ENCODE measurements at places on chromosomes 16 and 17.

DNA sequence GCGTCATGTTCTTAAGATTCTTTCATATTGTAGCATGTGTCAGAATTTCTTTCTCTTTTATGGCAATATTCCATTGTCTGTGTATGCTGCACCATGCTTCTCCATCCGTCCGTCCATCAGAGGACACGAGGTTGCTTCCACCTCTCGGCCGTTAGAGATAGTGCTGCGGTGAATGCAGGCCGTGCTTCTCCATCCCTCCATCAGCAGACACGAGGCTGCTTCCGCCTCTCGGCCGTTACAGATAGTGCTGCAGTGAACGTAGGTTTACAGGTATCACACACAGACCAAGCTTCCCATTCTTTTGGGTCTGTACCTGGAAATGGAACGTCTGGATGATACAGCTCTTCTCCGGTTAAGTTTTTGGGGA lies 113.5 kb downstream of the CMIP start:
- no peak for DNase-seq

GRCh38 chr16:50469121-50469743 lies 79.0 kb upstream of the NKD1 start:
- DNase-seq = no peak

DNA sequence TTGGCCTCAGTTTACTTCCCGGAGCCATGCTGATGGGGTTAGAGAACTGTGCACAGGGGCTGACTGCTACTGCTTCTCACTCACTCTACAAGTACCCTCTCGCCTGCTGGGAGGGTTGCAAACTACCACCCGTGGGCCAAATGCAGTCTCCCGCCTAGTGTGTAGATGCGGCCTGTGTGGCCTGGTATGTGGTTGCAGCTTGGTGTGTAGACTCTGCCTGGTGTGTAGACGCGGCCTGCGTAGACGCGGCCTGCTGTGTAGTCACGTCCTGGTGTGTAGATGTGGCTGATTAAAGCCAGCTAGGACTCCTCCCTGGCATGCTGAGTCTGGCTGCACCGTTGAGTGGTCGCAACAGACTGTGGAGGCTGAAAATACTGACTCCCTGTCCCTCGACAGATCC lies 7.3 kb downstream of the CANT1 start:
- DNase-seq = no peak

DNA sequence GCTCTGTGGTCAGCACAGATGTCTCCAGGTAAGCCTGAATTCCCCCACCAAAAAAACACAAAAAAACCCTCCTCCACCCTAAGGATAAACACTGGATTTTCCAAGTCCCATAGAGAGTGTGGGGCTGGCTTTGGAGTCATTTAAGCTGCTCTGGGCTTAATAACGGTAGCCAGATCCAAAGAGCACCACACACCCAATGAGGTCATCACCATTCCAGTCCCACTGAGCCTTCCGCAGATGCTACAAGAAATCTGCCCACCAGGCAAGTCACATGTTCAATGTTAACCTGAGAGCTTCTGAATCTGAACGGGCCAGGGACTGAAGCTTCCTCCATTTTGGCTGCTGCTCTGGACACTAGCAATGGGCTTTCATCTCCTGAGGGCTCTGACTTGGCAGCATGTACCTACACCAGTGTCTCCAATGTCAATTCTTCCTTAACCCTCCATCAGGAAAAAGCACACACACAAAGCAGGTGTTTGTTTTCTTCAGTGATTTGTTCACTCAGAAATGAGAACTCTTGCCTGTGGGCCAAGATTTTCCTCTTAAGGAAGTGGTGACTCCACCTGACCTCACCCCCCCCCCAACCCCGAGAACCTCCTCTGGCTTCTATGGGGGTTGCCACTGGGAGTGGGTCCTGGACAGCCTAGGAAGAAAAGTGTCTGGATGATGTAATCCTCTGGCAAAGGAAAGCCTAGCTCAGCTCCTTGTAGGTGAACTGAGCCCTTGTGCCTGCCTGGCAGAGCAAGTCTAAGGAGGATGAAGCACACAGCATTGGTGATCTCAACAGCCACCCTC lies 220.1 kb downstream of the FOXL1 start:
- DNase-seq = no peak

DNA sequence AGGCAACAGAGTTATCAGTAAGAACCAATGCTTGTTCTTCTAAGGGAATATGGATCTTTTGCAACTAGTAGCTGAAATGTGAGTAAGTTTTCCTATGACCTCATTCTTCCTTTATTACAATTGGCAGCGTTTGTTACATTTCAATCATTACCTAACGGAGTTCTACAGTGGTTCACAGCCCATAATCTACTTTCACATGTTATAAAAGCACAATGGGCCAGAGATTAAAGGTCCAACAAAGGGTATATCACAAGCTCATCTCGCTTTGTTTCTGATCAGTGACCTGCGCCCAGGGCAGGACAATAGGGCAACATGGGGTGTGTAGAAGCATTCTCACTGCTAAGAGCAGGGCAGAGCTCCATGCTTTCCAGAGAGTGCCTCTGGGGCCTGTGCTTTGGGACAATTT lies 279.9 kb upstream of the DYNLRB2 start:
- no peak for DNase-seq

GRCh38 chr16:85005285-85006069 lies 5.9 kb downstream of the ZDHHC7 start:
- no peak for DNase-seq

GRCh38 chr17:41800601-41801373 lies 11.0 kb downstream of the P3H4 start:
- DNase-seq = no peak

- DNase-seq = no peak
Observed at GRCh38 chr17:50252781-50253180, 21.5 kb upstream of the TMEM92 start.

DNA sequence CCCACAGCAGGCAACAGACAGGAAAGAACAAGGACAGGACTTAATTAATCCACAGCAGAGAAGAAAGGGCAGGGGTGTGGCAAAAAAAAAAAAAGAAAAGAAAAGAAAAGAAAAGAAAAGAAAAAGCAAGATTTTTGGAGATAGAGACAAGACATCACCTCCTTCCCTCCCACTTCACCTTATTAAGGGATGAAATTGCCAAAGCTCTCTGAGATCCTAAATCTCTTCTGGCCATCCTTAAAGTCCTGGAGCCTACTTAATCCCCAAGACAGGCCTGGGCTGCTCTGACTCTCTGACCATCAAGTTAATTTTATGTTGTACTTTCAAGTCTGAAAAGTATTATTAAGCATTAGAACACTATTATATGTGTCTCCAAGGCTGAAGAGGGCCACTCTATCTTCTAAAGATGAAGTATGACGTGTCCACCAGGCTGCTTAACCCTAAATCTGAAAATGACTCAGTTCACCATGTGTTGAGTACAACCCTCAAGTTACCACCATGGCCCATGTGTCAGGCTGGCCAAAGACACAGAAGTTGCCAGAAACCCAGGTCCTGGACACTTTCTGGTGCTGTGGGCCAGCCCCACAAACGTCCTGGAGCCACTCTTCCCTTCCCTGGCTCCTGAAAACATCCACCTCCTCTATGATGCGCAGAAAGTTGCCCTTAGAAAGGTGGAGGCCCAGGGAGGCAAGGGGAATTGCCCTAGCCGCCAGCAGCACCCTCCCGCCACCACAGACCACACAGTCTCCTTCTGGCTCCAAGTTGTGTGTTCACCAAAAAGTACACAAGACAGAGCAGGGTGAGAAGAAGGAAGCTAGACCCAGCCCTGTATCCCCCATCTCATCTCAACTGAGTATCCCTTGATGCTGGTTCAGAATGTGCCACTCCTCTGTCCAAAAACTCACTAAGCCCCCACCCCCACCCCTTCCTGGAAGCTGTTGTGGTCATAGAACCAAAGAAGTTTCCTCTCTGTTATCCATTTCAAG lies 2.7 kb downstream of the SOCS1 start:
- DNase-seq = no peak

- no peak for DNase-seq
Observed at GRCh38 chr17:8611619-8612298, 18.8 kb downstream of the MYH10 start.

DNA sequence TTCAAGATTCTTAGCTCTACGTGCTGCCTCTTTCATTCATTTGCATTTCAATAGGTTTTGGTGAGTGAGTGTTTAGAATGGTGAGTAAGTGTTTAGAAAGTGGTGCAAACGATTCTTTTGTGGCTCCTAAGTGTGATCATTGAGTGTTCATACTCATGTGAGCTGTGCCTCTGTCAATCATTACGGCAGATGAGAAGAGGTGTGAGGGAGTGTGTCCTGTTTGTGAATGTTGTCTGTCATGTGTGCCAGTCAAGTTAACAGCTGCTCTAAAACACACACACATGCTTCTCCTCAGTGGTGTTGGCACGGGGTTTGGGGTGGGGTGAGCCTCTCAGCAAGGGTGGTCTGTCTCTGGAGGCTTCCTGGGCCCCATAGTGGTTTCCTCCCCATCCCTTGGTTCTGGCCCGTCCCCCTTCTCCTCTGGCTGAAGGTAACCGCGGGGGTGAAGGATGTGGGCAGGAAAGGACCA lies 11.4 kb downstream of the MYL4 start:
- DNase-seq = no peak

GRCh38 chr16:67236563-67237395 lies 9.8 kb downstream of the TMEM208 start:
- no peak for DNase-seq

GRCh38 chr17:46719891-46720290 lies 98.6 kb downstream of the WNT3 start:
- no peak for DNase-seq

DNA sequence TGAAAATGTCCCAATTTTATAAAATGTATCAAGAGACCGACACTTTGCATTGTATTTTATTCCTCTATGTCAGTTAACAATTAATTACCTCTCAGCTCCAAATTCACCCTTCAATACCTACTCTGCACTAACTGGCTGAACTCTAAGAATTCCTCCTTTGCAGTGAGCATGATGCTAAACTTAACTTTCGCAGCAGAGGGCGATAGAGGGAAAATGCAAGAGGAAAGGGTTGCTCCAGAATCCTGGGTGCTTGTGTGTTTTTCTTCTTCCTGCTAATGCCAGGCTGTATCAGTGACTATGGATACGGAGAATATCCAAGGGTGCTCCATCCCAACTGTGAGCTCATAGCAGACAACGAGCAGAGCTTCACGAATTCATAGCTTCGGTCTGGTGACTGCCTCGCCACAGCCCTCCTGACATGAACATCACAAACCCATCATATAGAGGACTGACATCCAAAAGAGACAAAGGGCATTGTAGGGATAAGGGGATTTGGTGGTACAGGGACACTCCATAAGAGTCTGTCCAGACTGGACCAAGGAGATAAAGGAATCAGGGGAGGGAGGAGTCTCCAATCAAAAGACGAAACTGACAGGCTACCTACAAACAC lies 172.9 kb downstream of the STX8 start:
- DNase-seq = no peak

DNA sequence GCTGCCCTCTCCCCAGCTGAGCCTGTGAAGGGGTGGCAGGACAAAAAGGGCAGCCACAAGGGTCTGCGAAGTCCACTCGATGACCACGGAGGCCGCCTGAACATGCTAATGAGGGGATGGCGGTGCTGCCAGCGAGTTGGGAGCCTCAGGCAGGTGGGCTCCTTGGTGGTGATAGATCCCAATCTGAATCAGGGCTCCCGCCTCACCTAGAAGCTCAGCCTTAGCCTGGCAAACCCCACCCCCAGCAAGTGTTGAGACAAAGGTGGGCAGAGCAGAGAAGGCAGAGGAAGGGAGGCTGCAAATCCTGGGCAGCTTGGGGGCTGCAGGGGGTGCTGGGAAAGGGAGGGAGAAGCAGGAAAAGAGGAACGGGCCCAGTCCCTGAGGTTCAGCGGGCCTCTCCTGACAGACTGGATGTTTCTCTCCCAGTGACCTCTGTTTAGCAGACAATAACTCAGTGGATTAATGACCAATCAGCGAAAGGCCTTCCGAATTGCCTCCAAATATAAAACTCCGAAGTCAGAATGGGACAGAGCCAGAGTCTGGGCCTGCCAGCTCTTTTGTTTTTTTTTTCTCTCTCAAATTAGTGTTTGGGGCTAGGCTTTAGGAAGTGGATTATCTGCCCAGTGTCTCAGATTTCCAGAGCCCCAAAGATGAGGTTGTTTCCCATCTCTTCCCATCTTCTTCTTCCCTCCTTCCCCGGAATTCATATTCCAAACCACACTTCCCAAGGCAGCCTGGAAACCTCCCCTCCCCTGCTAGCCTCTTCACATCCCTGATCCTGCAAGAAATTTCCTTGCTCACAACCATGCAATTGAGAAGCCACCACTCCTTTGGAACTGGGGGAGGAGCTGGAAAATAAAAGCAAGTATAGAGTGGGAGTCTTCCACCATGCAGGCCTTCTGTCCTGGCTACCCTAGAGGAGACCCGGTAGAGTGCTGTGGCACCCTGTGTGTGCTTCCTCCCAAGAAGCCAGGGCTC lies 15.2 kb upstream of the HOXB2 start:
- DNase-seq = no peak

DNA sequence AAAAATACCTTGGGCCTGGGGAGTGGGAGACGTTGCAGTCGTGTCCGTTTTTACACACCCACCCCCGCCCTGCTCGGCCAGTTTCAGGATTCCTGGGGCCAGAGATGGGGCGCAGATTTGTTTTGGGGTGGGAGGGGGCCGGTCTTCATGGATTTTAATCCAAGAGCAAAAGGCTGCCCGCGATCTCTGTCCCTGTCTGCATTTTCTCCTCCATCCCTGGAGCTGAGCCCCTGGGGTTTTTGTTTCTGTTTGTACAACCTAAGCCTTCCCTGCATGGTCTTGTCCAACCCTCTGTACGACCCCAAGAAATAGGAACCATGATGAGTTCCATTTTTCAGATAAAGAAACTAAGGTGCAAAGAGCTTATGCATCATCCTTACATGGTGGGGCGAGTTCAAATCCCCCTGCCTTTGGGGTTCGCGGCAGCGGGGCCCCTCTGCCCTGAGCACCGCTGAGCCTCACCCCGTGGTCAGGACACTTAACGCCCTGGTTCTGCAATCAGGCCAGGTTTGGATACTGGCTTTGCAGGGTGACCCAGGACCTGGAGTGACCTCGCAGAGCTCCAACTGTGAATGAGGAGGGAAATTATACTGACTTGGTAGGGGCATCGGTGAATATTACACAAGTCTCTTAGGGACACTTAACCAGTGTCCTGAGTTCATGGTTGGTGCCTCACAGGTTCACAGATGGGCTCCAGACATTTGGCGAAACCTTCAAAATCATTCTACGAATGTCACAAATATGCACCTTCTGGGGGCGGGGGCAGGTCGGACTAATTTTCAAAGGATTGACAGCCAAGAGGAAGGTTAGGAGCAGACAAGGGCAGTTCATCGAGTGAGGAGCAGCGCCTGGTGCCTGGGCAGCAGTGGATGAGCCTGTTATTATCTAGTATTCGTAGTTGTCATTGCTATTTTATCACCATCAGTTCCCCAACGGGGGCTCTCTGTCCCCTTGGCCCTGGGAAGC lies 4.1 kb upstream of the FOXF1 start:
- no peak for DNase-seq

DNA sequence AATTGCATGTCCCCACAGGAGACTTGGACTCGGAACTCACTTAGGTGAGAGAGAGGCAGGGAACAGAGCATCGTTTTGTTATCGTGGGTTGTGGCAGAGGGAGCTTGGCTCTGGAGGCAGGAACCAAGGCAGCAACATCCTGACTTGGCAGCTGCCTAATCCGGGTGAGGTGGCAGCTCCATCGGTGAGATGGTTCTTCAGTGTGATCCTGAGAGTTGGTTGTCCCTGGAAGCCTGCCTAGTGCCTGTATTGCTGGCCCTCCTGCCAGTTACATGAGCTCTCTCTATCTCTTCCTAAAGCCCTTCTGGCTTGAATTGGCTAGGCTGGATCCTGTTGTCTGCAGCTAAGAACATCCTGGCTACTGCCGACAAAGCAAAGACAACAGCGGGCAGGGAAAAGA lies 19.9 kb upstream of the SEC14L1 start:
- DNase-seq = no peak

All from cortex of kidney (tissue), 1 donor.